ENCODE measurements at places on chromosomes 7 and 10.

GRCh38 chr7:14507617-14508016 is 394.9 kb downstream of the DGKB start:
- peak; percentile 60 for DNase-seq

- peak; percentile 30 for DNase-seq
These were observed 25.2 kb upstream of the WNT16 start for GRCh38 chr7:121303422-121304101.

DNA sequence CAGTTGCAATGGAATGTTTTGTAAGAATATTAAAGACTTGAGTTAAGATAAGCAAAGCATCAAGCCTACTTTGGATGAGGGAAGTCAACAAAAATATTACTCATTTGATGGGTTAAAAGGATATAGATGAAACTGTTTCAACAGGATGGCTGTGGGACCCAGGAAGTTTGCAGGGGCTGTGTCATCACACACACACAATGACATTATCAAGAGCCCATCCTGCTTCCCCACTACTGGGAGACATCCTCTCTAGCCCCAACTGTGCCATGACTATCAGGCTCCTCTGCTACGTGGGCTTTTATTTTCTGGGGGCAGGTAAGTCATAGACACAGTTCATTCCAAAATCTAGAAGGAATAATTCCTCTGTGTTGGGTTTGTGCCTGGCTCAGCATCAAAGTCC is 78.8 kb upstream of the PRSS1 start:
- no peak for DNase-seq

DNA sequence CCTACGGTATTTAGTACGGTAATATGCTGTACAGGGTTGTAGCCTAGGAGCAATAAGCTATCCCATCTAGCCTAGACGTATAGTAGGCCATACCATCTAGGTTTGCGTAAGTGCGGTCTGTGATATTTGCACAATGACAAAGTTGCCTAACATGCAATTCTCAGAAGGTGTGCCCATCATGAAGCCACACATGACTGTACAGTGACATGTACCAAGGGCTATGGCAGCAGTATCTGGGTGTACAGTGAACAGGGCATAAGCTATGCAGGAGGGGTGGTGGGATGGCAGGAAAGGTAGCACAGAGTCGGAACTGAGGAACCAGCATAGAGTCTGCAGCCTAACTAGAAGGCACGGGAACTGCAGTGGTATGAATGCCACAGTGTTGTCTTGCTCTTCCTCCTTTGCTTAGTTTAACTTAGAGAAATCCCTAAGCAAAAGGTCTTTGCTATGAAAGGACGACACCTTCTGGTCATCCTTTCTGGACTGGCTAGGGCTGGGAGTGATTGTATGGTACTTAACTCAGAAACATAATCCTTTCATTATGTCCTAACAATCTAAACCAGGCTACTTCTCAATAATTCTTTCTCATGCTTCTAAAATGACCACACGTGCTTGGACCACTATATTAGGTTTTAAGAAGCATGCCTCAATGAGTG is 93.5 kb downstream of the DYNC1I1 start:
- peak; percentile 22 for DNase-seq

DNA sequence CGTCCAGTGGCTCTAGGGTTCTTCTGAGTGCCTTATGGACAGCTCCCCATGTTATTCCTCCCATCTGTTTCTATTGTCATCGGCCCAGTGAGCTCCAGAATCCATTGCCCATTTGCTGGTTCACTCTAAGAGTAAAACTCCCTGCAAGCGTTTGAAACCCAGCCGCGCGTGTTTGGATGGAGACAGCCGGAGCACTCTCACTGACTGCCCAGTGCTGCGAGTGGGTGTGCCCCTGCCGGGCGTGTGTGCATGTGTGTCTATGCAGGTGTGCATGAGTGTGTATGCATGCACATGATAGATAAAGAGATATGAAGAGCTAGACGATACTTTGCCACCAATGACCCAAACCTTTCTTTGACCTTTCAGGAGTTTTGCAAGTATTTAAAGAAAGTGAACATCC is 347.2 kb upstream of the MKI67 start:
- no peak for DNase-seq

DNA sequence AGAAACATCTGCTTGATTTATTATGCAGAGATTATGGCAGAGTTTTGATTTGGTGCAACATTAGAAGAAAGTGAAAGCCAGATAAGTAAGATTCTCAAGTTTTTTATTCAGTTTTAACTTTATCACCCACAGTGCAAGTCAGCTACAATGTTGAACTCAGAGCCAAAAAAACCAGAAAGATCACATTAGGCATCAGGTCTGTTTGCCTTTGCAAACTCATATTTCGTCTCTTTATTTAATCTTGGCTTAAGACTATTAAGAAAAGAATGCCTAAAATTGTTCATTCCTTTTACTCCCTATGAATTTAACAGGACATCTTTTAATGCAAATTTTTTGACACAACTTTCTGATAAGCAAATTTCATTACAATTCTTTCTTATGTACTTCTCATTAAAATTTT is 76.0 kb upstream of the TMEM26 start:
- DNase-seq, result no peak

DNA sequence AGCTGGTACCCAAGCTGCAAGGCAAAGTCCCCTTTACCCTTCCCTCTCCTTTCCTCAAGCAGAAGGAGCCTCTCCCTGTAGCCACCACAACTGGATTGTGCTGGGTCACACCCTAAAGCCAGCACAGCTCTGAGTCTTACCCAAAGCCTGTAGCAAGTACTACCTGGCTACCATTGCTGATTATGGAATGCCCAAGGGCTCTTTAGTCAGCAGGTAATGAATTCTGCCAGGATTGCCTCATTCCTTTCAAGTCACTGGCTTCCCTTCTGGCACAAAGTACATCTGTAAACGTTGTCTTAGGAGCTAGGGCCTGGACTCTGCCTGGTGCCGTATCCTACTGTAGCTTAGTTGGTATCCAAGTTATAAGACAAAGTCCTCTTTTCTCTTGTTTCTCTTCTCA is 52.0 kb downstream of the FAS start:
- DNase-seq, result no peak

GRCh38 chr7:46812101-46812675 is 769.7 kb downstream of the TNS3 start:
- no peak for DNase-seq

DNA sequence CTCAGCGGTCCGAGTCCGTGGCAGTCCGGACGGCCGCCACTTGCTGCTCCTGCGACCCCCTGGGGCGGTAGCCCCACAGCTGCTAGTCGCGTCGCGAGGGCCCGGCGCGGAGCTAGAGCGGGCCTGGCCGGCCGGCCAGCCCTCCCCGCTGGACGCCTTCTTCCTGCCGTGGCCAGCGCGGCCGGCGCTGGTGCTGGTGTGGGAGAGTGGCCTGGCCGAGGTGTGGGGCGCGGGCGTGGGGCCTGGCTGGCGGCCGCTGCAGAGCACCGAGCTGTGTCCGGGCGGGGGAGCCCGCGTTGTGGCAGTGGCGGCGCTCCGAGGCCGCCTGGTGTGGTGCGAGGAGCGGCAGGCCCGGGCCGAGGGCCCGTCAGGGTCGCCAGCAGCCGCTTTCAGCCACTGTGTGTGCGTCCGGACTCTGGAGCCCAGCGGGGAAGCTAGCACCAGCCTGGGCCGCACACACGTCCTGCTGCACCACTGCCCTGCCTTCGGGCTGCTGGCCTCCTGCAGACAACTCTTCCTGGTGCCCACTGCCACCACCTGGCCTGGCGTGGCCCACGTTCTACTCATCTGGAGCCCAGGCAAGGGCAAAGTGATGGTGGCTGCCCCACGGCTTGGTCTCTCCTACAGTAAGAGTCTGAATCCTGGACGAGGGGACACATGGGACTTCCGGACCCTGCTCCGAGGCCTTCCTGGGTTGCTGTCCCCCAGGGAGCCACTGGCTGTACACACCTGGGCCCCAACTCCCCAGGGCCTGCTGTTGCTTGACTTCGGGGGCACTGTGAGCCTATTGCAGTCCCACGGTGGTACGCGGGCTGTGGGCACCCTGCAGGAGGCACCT is 631 bp downstream of the HPS6 start:
- DNase-seq, result peak; percentile 48

DNA sequence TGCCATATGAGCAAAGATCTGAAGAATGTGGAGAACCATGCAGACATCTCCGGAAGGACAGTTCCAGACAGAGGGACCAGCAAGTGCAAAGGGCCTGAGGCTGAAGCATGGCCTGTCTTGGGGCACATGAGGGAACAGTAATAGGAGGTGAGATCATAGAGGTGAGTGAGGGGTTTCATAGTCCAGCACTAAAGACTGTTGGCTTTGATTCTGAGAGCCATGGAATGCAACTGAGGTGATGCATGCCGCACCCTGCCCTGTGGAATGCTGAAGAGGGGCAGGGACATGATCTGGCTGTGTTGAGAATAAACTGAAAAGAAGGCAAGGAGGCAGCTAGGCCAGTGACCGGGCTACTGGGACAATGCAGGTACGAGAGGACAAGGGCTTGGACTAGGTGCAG is 253.1 kb upstream of the KLF14 start:
- DNase-seq, result no peak

- no peak for DNase-seq
These were observed 51.4 kb downstream of the JAKMIP3 start for GRCh38 chr10:132117146-132117545.

DNA sequence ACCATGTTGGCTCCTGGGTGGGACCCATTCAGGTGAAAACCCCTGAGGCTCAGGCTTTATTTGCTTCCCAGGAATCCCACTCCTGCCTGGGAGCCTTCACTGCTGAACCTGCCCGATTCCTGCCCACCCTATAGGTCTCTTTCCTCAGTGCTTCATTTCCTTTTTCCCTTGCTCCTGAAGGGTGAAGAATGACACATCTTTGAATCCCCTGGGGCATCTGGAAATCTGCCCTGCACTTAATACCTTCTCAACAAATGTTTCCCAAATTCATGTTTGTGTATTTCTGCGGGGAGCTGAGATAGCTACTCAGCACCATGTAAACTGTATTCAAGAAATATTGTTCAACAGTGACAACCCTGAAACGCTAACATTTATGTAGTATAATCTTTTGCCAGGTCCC is 10.3 kb upstream of the PCBD1 start:
- DNase-seq, result peak; percentile 53

GRCh38 chr10:125103466-125103865 is 56.9 kb downstream of the CTBP2 start:
- DNase-seq, result no peak

GRCh38 chr10:15745751-15746150 is 26.0 kb upstream of the ITGA8 start:
- no peak for DNase-seq

DNA sequence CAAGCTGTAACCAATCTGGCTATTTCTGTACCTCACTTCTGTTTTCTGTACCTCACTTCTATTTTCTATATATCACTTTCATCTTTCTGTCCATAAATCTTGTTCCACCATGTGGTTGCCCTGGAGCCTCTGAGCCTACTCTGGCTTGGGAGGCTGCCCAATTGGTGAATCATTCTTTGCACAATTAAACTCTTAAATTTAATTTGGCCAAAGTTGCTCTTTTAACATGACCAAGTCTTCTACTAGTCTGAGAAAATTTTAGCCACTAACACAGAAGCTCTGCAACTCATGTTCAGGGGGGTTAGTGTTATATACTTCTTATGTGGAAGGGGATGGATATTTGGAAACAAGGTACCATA is 503.5 kb downstream of the KIF20B start:
- DNase-seq, result peak; percentile 40

GRCh38 chr7:78412216-78412858 is 613.8 kb downstream of the PHTF2 start:
- no peak for DNase-seq

All from ELR (cell line).